Substantia nigra (tissue), 51 donors: ENCODE measurements at places on chromosomes 16 and 17.

- no peak for DNase-seq
Measured at GRCh38 chr16:86751076-86752030, 173.0 kb downstream of the FOXL1 start.

- peak; percentile 9 for DNase-seq
Measured at GRCh38 chr16:7268182-7268581, 64.5 kb upstream of the RBFOX1 start.

GRCh38 chr17:76164331-76164730 is 23.3 kb upstream of the FOXJ1 start:
- DNase-seq, result no peak

- DNase-seq, result no peak
Measured at GRCh38 chr17:3665834-3666233, 2.5 kb downstream of the TAX1BP3 start.

DNA sequence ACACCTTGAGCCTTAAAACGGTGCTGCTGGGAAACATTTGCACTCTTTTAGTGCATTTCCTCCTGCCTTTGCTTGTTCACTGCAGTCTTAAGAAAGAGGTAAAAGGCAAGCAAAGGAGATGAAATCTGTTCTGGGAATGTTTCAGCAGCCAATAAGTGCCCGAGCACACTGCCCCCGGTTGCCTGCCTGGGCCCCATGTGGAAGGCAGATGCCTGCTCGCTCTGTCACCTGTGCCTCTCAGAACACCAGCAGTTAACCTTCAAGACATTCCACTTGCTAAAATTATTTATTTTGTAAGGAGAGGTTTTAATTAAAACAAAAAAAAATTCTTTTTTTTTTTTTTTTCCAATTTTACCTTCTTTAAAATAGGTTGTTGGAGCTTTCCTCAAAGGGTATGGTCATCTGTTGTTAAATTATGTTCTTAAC is 4.4 kb downstream of the SOX9 start:
- peak; percentile 7 for DNase-seq

DNA sequence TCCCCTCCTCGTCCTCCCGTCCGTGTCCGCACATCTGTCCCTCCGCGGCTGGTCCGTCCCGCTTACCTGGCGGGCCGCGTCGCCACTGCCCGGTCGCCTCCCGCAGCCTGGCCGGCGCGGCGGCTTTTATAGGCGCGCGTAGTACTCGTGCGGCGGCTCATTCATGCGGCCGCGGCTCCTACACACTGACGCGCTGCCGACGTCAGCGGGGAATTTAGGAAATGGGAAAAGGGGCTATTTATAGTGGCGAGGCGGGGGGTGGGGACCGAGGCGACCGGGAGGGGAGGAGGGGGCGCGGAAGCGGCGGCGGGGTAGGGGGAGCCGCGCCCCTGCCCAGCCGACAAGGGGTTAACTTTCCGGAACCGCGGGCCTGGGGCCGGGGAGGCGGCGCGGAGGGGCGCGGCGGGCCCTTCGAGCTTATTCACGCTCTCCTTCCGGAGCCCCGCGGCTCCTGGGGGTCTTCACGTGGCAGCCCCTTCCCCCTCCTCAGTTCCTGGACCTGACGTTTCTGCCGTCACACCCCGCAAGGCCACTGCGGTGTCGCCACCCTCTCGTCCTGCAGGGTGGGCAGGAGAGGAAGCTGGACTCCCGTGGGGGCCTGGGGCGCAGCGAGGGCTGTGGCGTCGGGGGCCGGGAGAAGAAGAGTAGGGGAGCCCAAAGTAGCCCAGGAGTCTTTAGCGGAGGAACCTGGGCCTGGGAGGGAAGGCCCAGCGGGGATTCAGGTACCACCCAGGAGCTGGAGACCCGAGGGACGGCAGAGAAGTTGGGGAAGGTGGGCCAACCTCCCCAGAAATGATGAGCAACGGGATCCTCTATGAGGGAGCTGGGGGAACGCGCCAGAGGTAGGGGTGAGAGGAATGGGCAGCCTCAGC is 3.6 kb upstream of the HIC1 start:
- no peak for DNase-seq
